ENCODE measurements at places on chromosomes 5 and 9.
A peak's percentile ranks its signal among the peaks of the same experiment; 100 is the strongest.

DNA sequence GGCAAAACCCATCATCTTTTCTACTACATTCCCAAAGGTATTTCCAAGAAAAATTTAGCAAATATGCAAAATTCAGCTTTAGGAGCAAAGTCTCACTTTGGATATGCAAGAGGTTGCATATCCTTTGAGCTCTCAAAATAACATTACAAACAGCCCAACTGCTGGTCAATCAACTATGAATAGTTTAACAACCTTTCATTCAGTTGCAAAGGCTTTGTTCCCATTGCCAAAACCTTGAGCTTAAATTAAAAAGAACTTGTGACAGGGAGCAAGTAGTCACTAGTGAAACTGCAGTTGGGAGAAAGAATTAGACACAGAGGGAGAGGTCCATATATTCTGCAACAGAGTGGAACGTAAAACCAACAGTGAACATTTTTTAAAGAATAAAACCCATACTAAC is 8.8 kb downstream of the ZNF608 start:
- no peak for DNase-seq

DNA sequence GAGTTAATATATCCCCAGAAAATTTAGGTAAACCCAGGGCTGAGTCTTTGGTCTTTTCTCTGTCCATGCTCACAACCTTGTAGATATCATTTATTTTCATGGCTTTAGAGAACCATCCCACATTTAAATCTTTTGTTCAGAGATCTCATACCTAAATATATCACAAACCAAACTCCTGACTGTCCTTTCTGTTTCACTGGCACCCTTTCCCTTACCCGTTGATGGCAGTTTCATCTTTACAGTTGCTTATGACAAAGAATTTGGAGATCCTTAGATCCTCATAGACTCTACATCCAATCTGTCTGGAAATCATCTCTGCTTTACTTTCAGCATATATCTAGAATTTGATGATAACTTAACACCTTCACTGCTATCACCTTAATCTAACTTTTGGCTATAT is 19.2 kb downstream of the RNF180 start:
- DNase-seq, result no peak

GRCh38 chr5:76679231-76679630 is 36.7 kb upstream of the F2R start:
- no peak for DNase-seq

DNA sequence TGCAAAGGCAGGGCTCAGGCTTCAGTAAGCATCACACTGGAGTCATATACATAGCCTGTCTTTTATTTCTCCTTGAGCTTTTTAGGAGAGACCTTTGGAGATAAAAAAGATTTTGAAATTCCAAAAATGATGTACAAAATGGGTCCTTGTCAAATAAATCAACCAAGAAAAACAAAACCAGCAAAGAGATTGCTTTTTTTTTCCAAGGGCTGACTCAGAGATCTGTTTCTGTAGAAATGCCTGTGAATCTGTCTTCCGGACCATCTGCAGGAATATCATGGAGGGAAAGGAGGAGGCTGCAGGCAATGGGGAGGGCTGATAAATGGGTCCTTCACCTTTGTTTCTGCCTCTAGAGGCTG is 77.4 kb downstream of the SLIT3 start:
- DNase-seq, result no peak

DNA sequence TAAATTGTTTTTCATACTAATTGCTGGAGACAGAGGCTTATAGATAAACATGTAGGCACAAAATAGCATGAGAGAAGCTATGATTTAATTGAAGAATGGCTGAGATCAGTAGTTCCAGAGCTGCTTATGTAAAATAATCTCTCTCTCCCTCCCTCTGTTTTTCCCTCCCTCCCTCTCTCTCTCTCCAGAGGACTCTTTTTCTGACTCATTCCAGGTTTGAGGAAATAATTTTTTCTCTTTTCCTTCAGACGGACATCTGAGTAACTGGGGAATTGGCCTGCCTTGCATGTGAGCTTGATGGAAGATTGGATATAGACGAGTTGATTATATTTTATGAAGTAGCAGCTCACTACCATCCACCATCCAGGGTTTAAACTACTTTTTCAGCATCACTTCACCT is 35.5 kb downstream of the KCTD16 start:
- DNase-seq, result no peak

- no peak for DNase-seq
Measured at GRCh38 chr9:5786370-5787127, 46.4 kb downstream of the ERMP1 start.

- DNase-seq, result peak; percentile 22
Measured at GRCh38 chr5:116947691-116948528, 373.3 kb upstream of the SEMA6A start.

DNA sequence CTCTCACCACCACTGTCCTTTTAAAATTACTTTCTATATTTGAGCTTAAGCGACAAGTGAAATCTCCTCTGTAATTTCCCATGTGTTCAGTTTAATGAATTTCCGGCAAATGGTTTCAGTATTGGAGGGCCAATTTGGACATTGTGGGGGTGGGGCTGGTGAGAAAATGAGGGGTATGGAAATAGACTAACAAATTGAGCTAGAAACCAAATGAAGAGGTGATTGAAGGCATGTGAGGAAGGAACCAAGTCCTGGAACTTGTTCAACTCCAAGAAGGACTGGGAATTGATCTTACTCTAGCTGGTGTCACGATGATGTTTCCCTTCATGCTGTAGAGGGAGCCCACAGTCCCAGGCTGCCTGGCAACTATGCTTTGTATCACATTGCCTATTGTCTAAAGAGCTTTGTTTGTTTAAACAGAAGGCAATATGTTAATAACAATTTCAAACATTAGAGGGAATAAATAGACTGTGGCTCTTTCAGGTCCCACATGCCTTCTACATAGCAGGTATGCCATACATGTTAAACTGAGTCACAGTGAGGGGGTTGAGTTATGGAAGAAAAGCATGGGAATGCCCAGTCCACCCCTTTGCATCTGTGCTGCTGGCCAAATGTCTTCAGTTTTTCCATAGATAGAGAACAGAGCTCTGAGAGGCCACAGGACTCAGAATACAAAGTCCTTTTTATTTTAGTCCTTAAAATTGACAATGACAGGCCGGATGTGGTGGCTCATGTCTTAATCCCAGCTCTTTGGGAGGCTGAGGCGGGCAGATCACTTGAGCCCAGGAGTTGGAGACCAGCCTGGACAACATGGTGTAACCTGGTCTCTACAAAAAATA is 25.0 kb upstream of the MATR3 start:
- no peak for DNase-seq

DNA sequence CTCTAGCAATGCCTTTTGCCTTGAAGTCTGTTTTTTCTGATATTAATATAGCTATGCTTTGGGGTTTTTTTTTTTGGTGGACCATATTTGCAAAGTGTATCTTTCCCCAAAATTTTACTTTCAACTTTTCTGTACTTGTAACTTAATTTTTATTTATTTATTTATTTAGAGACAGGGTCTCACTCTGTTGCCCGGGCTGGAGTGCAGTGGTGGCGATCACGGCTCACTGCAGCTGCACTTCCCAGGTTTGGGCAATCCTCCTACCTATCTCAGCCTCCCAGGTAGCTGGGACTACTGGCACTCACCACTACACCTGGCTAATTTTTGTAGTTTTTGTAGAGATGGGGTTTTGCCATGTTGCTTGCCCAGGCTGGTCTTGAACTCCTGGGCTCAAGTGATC is 20.8 kb downstream of the PRRT1B start:
- DNase-seq, result no peak

DNA sequence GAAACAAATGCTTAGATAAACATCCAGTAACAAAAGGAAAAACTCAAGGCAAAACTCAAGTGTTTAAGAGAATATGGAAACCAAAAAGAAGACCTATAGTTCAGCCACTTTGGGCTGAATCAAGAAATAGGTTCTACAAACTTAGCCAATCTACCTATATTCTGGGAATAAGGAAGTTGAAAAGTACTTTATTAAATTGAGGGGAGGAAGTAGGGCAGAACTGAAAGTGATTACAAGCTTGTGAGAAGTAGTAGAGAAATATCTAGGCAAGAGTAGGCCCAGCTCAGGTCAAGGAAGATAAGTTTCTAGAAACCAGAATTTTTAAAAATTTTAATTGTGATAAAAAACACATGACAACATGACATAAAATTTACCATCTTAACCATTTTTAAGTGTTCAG is 384.8 kb upstream of the PCSK5 start:
- no peak for DNase-seq

- DNase-seq, result no peak
Measured at GRCh38 chr5:88883059-88883835, at the start of gene MEF2C. TSS of gene MEF2C (minus strand) at chr5:88883184. CDS start at chr5:88823788, 59,396 bp downstream.

DNA sequence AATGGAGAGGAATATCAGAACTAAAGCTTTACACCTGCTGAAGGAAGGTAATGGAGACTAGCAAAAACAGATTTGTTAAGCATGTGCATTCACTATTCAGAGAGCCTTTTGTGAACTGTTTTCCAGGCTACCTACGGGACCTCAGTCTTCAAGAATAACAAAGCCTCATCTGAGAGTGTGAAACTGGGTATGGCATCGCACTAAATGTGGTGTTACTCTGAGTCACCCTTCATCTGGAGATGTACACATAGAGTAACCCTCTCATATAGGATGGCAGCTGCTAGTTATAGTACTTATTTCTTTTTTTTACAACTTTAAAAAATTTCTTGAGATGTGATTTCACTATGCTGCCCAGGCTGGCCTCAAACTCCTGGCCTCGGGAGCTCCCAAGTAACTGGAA is 306.8 kb downstream of the ZNF608 start:
- DNase-seq, result no peak

GRCh38 chr5:32713770-32714381 is 2.8 kb downstream of the NPR3 start:
- no peak for DNase-seq

DNA sequence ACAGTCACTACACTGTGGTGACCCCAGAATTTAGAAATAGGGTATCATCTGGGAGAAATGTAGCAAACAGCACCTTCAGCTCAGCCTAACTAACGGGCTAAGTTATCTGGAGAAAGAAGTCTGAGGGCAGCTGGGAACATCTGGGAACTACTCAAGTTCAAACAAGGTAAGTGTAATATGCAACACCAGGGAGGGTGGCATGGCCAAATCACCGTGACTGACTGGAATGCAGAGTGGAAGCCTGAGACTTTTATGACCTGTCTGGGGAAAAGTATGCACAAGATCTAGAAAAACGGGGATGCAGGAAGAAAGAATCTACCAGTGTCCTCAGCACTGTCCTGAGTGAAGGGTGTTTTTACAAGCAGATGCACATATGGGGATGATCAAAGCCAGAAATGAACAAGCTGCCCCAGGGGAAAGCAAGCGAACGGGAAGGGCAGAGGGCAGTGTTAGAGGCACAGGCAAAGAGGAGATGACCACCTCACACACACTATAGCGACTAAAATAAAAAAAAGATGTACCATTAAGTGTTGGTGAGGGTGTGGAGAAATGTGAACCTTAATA is 59.9 kb downstream of the SERINC5 start:
- DNase-seq, result no peak

- no peak for DNase-seq
Measured at GRCh38 chr5:175836737-175837136, 34.6 kb upstream of the CPLX2 start.

- DNase-seq, result no peak
Measured at GRCh38 chr5:112669328-112669963, 68.2 kb upstream of the APC start.

Measured in NCI-H2107 (cell line).